ENCODE measurements at places on chromosomes 2 and 18. TPM values are rescaled to one million over a fixed set of nuclear protein-coding genes. Genes with fewer than 3 reads are reported as not detected.

MYO5B gene
- 0.18 TPM for total RNA-seq

GNAL gene
- 0.65 TPM for total RNA-seq

GPR45 gene
- not detected for total RNA-seq

OST4 gene
- total RNA-seq, result 734 TPM

LAMA3 gene
- 19.1 TPM for total RNA-seq

RAX gene
- total RNA-seq, result not detected

MFSD2B gene
- total RNA-seq, result 0.28 TPM

SLC14A1 gene
- total RNA-seq, result 27.6 TPM

PTGR3 gene
- 7.7 TPM for total RNA-seq

TMX3 gene
- 104 TPM for total RNA-seq

DNER gene
- 0.83 TPM for total RNA-seq

ABCG5 gene
- not detected for total RNA-seq

TMEFF2 gene
- 3.0 TPM for total RNA-seq

LIMS3 gene
- 5.2 TPM for total RNA-seq

KLHL30 gene
- 0.57 TPM for total RNA-seq

TXNDC2 gene
- under 0.01 TPM for total RNA-seq

PSMA8 gene
- not detected for total RNA-seq

TRAPPC12 gene
- 52.3 TPM for total RNA-seq

ERBB4 gene
- not detected for total RNA-seq

ESCO1 gene
- 13.8 TPM for total RNA-seq

AAMP gene
- 133 TPM for total RNA-seq

KRTCAP3 gene
- total RNA-seq, result 0.18 TPM

GKN2 gene
- not detected for total RNA-seq

GATA6 gene
- 28.6 TPM for total RNA-seq

OR6B2 gene
- total RNA-seq, result not detected

CHAC2 gene
- 1.1 TPM for total RNA-seq

CDH2 gene
- 33.7 TPM for total RNA-seq

DSG2 gene
- total RNA-seq, result 2.3 TPM

ALPG gene
- total RNA-seq, result not detected

NEU4 gene
- not detected for total RNA-seq

PROM2 gene
- total RNA-seq, result 0.28 TPM

SP100 gene
- 60.4 TPM for total RNA-seq

WDPCP gene
- 11.8 TPM for total RNA-seq

TLX2 gene
- not detected for total RNA-seq

ZNF513 gene
- 7.0 TPM for total RNA-seq

TUBA4B gene
- not detected for total RNA-seq

PRSS56 gene
- total RNA-seq, result not detected

NPAS2 gene
- total RNA-seq, result 4.8 TPM

IGFBP5 gene
- 928 TPM for total RNA-seq

FSHR gene
- not detected for total RNA-seq

DPP10 gene
- not detected for total RNA-seq

ZNF521 gene
- total RNA-seq, result 25.0 TPM

EDAR gene
- total RNA-seq, result not detected

TGFA gene
- total RNA-seq, result 0.28 TPM

All from smooth muscle cell of bladder (primary cell).